SJSA1 (cell line): ENCODE measurements at places on chromosomes 16 and 17. TPM values are rescaled to one million over a fixed set of nuclear protein-coding genes. Genes with fewer than 3 reads are reported as not detected.

DNA sequence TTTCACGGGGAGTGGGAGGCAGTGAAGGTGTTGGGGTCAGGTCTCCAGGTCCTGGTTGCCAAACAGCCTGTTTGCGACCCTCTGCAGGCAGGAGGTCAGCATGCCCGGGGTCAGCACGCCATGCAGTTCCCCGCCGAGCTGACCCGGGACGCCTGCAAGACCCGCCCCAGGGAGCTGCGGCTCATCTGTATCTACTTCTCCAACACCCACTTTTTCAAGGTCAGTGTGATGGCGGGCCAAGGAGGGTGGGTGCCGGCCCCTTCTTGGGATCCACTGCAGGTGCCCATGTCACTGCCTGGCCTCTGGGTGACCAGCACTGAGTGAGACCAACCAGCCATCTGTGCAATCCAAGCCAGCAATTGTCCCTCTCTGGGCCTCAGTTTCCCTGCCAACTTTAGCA is 21.3 kb downstream of the ADGRG5 start:
- no peak for DNase-seq
- peaks cover 4% of the 10 kb centered on the region for H3K4me1 ChIP-seq
- H3K4me3 ChIP-seq: no peak overlapping the region
- no peak overlapping the region for H3K27ac ChIP-seq
- no peaks in the 10 kb centered on the region for H3K27me3 ChIP-seq

DNA sequence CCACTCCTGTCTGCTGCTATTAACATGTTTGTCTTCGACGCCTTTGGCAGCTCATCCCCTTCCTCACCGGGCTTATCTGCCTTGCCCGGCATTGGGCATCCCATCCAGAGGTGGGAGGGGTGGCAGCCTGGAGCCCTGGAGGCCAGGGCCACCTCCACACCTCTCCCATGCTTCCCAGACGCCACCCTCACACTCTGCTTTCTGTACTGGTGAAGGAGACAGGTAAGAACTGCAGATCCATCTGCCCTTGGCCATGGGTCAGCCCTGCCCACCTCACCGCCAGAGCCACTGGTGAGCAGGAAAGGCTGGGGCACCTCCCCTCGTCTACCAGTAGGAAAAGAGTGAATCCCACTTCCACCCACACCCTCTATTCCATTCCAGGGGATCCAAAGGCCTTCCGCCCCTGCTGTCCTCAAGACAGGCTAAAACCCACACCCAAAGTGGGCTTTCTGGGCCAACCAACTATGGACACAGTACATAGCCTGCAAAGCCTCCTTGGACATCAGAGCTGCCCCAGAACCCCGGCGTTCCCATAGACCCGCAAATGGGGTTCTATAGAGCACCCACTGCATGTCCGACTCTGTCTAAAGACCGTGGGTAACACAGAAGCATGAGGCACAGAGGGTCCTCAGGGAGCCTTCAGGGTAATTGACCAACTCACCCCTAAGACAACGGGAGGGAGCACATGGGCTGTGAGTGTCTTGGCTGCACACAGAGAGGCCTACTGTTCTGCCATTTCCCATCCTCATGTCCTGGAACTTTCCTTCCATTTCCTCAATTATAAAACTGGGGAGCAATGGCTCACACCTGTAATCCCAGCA is 23.4 kb upstream of the RBFOX3 start:
- no peaks in the 10 kb centered on the region for H3K36me3 ChIP-seq
- no peak overlapping the region for H3K4me3 ChIP-seq
- H3K27ac ChIP-seq: no peak overlapping the region
- peaks cover 85% of the 10 kb centered on the region for H3K27me3 ChIP-seq
- no peak for DNase-seq
- H3K4me1 ChIP-seq: no peaks in the 10 kb centered on the region

DNA sequence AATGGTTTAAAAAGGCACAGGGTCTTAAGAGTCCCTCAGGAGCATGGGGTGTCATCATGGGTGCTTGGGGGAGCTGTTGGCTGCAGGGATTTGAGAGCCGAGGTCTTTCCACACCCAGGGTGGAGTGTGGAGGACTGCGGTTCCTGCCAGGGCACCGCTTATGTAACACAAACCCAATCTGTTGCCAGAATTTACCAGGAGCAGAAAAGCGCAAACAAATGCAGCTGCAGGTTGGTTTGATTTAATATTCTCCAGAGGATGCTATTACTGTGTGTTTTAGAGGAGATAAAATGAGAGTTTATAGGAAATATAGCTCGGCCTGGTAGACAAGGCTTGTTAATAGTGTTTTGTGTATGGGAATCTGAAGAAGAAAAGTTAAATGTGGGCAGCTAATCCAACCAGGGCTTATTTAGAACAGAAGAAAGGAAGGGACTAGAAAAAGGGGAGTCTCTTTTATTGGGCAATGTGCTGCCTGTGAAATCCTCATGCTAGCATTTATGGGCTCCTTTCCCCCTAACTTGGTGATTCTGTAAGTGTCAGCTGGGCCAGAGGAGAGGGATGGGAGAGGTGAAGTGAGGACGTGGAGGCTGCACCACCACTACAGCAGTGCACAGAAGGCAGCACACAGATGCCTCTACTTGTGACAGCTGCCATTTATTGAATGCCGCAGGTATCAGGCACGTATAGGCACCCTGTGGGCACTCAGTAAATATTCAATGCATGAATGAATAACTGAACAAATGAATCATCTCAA is 174.7 kb downstream of the KATNIP start:
- H3K4me1 ChIP-seq: 0 out of 2 replicates have a peak, but pooled peaks cover 3% of the 10 kb centered on the region
- H3K4me3 ChIP-seq: no peak overlapping the region

DNA sequence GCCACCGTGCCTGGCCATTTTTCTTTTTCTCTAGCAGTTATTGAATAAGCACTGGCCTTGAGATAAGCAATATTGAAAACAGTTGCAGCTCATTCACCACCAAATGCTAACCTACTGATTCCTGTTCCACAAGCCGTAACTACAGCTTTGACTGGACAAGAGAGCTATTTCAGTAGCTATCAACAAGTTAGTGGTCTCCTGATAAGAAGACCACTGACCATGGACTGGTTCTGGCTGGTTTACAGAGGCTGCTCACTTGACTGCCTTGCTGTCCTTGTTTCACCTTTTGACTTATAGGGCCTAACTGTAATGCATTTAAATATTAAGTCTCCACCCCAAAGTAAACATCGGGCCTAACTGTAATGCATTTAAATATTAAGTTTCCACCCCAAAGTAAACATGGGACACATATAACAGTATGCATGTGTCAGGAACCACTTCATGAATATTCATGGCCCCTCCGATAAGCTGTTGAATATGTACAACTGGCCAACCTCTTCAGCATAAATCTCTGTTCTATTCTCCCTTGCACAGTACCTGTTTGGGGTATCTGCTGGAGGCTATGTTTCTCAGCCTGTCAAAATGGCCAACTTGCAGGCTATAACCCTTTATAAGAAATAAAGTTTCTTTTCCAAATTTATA is 94.1 kb downstream of the USP32 start:
- no peak overlapping the region for H3K27ac ChIP-seq
- peaks cover 8% of the 10 kb centered on the region for H3K36me3 ChIP-seq
- no peaks in the 10 kb centered on the region for H3K27me3 ChIP-seq
- peaks cover 7% of the 10 kb centered on the region; the same call in 1 of the 2 replicates for H3K4me1 ChIP-seq

DNA sequence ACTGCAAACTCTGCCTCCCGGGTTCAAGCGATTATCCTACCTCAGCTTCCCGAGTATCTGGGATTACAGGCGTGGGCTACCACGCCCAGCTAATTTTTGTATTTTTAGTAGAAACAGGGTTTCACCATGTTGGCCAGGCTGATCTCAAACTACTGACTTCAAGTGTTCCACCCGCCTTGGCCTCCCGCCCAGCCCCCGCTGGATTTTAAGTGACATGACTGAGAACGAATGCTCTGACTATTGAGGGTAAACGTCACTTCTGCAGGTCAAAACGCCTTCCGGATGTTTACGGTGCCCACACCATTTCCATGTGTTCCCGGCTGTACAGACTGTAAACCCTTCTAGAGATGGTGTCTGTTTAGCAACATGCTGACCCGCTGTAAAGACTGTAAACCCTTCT is 22.8 kb downstream of the PITPNA start:
- DNase-seq: no peak
- no peaks in the 10 kb centered on the region for H3K27me3 ChIP-seq
- H3K36me3 ChIP-seq: peaks cover 62% of the 10 kb centered on the region

GRCh38 chr17:59684967-59685366 is 22.3 kb downstream of the PTRH2 start:
- no peaks in the 10 kb centered on the region for H3K4me1 ChIP-seq
- DNase-seq: no peak
- H3K36me3 ChIP-seq: peaks cover 100% of the 10 kb centered on the region
- no peaks in the 10 kb centered on the region for H3K27me3 ChIP-seq

DNA sequence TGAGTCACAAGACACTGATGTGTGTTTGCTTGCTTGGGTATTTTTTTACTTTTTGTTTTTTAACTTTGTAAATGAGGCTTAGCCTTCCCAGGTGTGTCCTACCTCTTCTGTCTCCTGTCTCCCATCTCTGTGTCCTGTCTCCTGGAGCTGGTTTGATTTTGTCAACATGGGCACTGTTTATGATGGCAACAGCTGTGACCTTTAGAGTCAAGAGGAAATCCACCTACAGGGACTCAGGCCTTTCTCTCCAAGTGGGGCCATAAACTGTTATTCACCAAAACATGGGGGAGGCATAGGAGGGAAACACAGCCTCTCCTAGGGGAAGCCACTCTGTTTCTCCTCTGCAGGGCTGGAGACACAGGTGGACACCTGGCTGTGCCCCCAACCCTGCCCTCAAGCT is 13.1 kb upstream of the PLCG2 start:
- H3K4me1 ChIP-seq: no peaks in the 10 kb centered on the region
- no peak overlapping the region for H3K27ac ChIP-seq
- 0 out of 2 replicates have a peak, but pooled peaks cover 2% of the 10 kb centered on the region for H3K27me3 ChIP-seq
- H3K4me3 ChIP-seq: no peak overlapping the region
- H3K36me3 ChIP-seq: no peaks in the 10 kb centered on the region

- peaks cover 13% of the 10 kb centered on the region for H3K4me1 ChIP-seq
- H3K27ac ChIP-seq: peak overlapping the region; percentile 31; the same call in 1 of the 2 replicates
- no peaks in the 10 kb centered on the region for H3K27me3 ChIP-seq
- no peak for DNase-seq
- H3K4me3 ChIP-seq: no peak overlapping the region
- no peaks in the 10 kb centered on the region for H3K36me3 ChIP-seq
These were observed 69.4 kb downstream of the WSB1 start for GRCh38 chr17:27363326-27363725.

DNA sequence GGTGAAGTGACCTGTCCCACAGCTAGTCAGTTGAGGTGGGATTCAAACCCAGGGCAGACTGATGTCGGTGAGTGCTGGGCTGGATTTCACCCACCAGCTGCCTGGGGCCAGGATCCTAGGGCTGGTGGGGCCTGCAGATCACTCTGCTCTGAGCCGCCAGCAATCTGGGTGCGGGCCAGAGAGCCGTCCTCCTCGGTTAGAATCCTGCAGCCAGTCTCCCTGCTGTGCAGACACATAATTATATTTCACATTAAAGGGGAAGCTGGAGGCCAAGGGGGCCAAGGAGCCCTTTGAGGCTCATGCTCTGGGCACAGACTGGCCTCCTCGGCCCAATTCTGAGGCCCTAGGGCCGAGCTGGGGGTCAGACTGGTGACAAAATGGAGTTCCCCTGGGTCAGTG is 996 bp upstream of the KCNJ12 start:
- peaks cover 26% of the 10 kb centered on the region for H3K27me3 ChIP-seq
- H3K4me3 ChIP-seq: no peak overlapping the region
- no peak for DNase-seq
- H3K4me1 ChIP-seq: peaks cover 10% of the 10 kb centered on the region
- no peak overlapping the region for H3K27ac ChIP-seq

DNA sequence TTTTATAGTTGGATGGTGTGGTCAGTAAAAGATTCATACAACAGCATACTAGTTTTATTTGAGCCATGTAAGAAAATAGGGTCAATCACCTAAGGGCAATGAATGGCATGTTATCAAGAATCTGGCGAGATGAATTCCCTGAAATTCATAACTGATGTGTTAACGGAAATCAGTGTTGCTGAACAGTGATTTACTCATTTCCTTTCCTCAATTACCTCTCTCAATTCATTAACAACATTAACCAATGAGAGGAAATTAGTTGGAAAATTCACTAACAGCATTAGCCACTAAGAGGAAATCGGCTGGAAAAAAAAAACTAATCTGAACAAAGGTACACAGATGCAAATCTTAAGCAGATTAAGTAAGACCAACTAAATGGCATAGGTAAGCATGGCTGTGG is 6.3 kb downstream of the CMTR2 start:
- H3K27me3 ChIP-seq: no peaks in the 10 kb centered on the region
- no peak overlapping the region for H3K4me3 ChIP-seq
- H3K4me1 ChIP-seq: peaks cover 3% of the 10 kb centered on the region
- H3K36me3 ChIP-seq: peaks cover 16% of the 10 kb centered on the region
- no peak overlapping the region for H3K27ac ChIP-seq

DNA sequence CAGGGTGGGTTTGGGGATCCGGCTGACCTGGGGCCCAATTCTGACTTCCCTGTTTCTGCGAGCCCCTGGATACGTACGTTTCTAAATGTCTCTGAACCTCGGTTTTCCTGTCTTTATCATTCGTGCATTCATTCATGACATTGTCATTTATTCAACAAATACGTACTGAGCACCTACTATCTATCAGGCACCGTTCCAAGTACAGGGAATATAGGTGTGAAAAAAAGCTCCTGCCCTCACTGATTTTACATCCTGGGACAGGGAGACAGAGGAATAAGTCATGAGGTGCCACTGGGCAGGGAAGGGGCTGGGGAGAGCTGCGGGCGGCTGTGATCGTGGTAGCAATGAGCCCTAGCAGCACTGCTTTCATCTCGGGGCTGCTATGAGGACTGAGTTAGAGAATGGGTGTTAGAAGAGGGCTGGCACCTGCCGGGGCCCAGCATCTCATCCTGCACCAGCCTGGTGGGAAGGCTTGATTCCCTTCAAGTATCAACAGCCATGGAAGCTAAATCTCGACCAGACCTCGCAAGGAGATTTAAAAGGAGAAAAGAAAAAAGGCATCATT is 88.3 kb upstream of the DNAH17 start:
- H3K27me3 ChIP-seq: no peaks in the 10 kb centered on the region
- no peak overlapping the region for H3K27ac ChIP-seq
- DNase-seq: no peak
- H3K36me3 ChIP-seq: no peaks in the 10 kb centered on the region
- H3K4me1 ChIP-seq: peaks cover 10% of the 10 kb centered on the region

The GPRC5B gene
- total RNA-seq: 5.8 and 12.1 TPM in 2 replicates

The CCL2 gene
- total RNA-seq: 17.3 and 18.8 TPM in 2 replicates

The ZDHHC1 gene
- 1.0 and 4.4 TPM in 2 replicates for total RNA-seq
